ENCODE measurements at places on chromosomes 3 and 15. TPM values are rescaled to one million over a fixed set of nuclear protein-coding genes. Genes with fewer than 3 reads are reported as not detected.

BDH1 gene
- total RNA-seq: 2.0 TPM

MORC1 gene
- total RNA-seq: not detected

GXYLT2 gene
- 24.1 TPM for total RNA-seq

SPATA12 gene
- total RNA-seq: not detected

GOLGA6D gene
- total RNA-seq: under 0.01 TPM

SLC9A9 gene
- 65.9 TPM for total RNA-seq

OCA2 gene
- total RNA-seq: not detected
